Cardiac muscle cell (in vitro differentiated cells and primary cell): ENCODE measurements at places on chromosomes 6 and 20.

DNA sequence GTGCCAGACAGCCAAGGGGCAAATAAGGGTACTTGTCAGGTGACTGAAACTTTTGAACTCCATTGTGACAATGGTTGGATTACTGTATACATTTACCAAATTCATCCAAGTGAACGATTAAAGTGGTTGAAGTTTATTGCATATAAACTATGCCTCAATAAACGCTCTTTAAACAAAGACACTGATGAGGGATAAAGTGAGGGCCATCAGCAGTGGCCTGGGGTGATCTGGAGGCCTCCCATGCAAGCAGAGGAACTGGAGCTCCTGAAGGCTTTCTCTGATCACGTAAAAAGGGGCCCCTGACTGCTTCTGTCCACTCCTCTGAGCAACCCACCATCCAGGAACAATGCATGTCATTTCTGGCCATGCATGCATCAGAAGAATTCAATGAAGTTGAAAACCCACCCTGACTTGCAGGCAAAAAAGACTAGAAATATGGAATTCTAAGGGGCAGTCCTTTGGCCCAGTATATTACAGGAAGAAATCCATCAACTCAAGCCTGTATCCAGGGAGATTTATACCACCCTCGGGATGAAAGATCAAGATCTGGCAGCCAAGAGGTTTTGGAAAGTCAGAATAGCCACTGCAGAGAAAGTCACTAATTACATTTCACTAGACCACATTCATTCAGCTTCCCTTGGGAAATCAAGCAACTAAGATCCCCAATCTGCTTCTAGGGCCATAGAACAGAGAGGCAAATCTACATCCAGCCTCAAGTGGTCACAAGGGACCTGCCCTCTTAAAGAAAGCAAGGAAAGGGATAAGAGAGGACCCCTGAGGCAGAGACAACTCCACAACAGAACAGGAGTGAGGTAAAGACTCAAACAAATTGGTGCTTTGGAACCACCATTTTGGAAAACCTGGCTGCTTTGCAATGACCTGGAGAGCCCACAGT, 31.7 kb upstream of the RAB22A start:
- no peak for DNase-seq

GRCh38 chr6:130252527-130253237, 29.9 kb upstream of the SAMD3 start:
- no peak for DNase-seq

DNA sequence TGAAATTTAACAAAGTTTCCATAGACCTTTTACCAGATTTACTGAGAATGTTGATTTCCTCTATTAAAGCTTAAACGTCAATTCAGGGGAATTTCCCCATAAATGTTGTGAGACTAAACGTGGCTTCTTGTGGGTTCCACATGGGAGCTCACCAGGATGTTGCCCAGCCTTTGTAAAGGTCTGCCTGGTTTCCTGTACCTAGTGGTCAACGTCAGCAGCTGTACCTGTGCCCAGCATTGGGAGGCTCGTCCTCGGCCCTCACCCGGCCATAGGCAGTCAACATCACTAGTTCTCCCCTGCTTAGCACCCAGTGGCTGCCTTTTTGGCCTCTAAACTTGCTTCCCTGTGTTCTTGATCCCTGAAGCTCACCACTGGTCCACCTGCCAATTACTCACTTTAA, 22.1 kb upstream of the CD83 start:
- no peak for DNase-seq

DNA sequence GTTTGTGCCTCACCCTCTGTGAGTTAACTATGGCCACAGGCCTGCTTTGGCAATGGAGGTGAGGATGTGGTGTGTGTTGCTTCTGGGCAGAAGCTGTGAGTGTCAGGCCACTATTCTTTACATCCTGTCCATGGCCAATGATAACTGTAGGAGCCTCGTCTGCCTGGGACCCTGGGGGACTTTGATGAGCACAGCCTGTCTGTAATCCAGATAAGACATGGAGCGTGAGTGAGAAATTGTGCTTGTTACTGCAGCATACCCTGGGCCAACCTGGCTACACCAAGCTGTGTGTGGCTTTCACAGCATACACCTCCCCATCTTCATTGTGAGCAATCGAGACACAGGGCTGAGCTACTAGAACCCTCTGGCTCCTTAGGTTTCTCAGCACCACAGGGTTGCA, 150.4 kb downstream of the MYLK4 start:
- DNase-seq: no peak

- DNase-seq: no peak
These were observed 36.3 kb downstream of the ZNF133 start for GRCh38 chr20:18324596-18325089.

GRCh38 chr6:136564180-136564579, 14.0 kb upstream of the MAP7 start:
- no peak for DNase-seq

GRCh38 chr6:117425431-117426153, at the start of gene ROS1:
TSS of gene ROS1 (minus strand) at chr6:117425942. CDS start at chr6:117425656, 286 bp downstream.
- no peak for DNase-seq

- DNase-seq: peak; percentile 44
These were observed 139.1 kb downstream of the KIF16B start for GRCh38 chr20:16434062-16434664.
